Stimulated activated CD4-positive, alpha-beta T cell treated with anti-CD3 and anti-CD28 coated beads, Interleukin-15, amount 100 ng/mL, for 1 hour (primary cell): ENCODE measurements at places on chromosomes 2 and 18.

- DNase-seq: no peak
Observed at GRCh38 chr2:95277246-95277906, 3.1 kb downstream of the PROM2 start.

DNA sequence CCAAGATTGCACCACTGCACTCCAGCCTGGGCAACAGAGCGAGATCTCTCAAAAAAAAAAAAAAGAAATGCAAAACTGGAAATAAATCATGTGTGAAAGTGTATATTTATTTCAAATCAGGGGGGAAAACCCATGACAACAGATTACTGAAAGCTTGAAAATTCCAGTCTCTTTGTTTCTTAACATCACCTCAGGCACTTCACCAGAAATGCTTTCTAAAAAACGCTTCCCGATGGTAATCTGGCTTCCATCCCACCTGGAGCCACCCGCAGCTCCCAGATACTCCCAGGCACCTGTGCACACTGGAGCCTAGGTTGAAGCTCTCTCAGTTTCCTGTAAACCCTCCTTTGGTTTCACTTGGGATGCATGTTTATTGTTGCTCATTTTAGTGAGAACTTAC lies 7.2 kb upstream of the ITGB6 start:
- no peak for DNase-seq

DNA sequence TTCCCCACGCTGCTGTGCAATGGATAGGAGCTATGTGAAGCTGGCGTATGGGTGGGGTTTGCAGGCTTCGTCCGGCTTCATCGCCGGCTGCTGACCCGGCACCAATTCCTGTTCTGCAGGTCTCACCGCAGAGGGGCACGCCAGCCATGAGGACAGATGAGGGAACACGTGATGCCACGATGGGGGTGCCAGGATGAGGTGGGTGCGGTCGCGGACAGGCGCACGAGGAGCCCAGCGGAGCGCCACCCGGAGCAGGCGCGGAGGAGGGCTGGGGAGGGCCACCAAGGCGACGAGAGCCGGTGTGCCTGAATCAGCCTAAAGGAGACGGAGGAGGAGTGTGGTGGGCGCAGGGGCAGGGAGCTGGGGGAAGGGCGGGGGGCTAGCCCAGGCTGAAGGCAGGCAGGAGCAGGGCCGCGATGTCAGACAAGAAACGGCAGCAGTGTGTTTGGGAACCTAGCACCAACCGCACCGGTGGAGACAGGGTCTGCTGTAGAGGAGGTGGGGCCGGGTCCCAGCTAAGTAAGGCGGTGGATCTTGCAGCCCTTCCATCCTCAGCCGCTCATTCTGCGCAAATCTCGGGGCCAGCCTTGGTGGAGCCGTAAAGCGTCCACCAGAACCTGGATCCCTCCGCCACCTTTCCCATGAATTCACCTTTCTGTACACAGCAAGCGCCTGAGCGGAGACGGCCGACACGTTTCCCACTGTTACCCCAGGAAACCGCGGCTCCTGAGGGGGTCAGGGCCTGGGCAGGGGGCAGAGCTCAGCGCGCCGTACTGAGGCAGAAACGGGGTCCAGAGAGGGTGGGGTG lies 17.0 kb upstream of the CD8A start:
- no peak for DNase-seq

DNA sequence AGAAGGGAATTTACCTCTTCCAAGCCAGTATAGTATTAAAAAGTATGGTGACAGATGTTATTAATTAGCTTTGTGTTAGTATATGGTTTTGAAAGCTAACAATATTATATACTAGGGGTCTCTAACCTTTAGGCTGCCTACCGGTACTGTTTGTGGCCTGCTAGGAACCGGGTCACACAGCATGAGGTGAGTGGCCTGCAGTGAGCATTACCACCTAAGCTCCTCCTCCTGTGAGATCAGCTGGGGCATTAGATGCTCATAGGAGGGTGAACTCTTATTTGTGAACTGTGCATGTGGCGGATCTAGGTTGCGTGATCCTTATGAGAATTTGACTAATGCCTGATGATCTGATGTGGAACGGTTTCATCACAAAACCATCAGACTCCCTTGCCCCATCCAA lies 583.4 kb upstream of the CDH2 start:
- DNase-seq: no peak

DNA sequence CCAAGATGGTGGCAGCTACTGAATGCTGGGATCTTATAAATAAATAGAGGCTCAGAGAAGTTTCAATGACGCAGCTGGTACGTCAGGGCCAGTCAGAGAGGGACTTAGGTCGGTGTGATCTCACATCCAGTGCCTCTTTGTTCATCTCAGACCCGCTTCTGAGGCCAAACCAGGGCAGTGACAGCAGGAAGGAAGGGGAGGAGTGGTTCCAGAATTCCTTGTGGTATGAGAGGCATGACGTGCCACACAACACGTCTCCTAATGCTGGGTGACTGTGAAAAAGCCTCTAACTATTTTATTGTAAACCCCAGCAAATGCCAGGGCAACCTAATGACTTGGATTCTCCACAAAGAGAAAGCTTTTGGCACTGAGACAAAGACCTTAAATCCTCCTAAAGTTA lies 423.3 kb downstream of the LPIN1 start:
- DNase-seq: no peak

DNA sequence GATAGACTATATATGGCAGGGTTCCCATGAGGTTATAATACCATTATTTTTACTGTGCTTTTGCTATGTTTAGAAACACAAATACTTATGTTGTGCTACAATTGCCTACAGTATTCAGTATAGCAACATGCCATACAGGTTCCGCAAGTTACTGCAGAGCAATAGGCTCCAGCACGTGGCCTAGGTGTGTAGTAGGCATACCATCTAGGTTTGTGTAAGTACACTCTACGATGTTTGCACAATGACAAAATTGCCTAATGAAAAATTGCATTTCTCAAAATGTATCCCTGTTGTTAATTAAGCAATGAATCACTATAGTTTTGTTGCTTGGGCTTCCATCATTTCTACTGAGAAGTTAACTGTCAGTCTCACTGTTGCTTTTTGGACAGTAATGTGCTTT lies 9.8 kb downstream of the CD302 start:
- DNase-seq: no peak

- DNase-seq: no peak
Observed at GRCh38 chr2:69271831-69272257, 115.2 kb downstream of the GFPT1 start.

DNA sequence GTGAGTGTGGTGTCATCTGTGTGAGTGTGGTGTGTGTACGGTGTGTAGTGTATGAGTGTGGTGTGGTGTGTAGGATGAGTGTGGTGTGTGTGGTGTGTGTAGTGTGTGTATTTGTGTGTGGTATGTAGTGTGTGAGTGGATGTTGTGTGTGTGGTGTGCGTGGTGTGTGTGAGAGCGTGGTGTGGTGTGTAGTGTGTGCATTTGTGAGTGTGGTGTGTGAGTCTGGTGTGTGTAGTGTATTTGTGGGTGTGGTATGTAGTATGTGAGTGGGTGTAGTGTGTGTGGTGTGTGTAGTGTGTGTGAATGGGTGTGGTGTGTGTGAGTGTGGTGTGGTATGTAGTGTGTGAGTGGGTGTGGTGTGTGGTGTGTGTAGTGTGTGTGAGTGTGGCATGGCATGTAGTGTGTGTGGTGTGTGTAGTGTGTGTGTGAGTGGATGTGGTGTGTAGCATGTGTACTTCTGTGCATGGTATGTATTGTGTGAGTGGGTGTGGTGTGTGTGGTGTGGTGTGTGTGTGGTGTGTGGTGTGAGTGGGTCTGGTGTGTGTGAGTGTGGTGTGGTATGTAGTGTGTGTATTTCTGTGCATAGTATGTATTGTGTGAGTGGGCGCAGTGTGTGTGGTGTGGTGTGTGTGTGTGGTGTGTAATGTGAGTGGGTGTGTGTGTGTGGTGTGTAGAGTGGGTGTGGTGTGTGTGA lies 227.8 kb downstream of the BCL2 start:
- DNase-seq: no peak

DNA sequence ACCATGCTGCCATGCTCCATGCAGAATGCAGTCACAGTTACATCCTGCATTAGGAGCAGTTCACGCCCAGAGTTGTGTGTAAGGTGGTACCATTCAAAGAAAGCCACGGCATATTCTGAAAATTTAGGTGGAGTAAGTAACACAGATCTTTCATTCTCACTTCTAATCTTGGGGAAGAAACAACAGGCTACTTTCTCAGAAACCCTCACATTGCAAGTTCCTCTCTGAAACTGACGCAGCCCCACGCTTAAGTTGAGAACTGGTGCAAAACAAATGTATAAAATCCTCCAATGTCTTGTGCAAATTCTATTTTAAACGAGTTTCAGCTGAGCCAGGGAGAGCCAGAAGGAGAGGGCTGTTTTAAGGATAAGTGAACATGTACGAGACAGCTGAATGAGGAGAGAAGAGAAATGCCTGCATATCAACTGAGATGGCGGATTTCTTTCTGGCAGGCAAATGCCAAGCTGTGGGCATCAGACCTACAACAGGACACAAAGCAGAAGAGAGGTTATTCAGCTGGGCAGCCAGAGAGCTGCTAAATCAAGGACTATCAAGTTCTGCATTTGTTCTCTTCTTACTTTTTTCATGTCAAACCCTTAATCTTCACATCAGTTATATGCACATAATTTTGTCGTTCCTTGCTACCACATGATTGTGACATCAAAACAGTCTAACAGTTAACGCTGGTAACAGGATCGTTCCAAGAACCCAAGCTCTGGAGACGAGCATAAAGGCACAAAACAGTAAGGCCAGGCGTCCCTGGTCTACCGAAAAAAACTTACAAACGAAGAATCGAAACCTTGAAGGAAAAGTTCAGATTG lies 6.4 kb downstream of the ARL4C start:
- DNase-seq: no peak

GRCh38 chr2:146817613-146818012 lies 1027.2 kb upstream of the ACVR2A start:
- no peak for DNase-seq

DNA sequence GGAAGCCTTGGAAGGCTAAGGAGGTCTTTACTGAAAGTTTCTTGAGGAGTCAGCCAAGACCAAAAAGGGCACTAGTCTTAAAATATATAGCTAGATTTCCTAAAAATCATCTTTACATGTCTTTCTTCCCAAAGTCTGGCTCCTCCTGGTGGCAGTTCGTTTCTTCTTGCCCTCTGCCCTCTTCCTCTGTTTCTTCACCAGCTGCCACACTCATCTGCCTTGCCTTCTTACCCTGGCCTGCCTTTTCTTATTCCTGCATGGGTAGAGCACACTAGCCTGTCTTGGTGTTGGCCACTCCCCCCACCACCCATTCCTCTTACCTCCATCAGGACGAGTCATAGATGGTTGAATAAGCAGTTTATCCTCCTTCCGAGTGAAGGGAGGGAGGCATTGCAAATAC lies 129.8 kb downstream of the RAPGEF4 start:
- DNase-seq: no peak

- no peak for DNase-seq
Observed at GRCh38 chr18:48455555-48456478, 46.6 kb upstream of the ZBTB7C start.

DNA sequence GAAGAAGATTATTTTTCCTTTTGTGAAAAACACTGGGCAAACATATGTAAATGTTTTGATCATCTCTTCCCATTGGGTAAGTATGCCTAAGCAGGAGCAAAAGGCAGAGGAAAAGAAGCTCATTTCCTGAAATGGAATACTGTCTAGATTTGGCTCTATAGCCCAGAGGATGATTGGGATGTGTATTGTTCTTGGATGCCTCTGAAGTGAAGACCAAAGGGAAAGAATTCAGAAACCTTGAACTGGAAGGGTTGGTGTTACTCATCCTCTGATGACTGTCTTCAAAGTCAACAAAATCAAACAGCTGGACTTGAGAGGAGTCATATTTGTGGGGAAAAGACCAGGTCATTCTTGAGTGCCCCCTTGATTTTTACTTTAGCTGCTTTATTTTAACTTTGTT lies 112.6 kb upstream of the NT5C1B start:
- DNase-seq: no peak

DNA sequence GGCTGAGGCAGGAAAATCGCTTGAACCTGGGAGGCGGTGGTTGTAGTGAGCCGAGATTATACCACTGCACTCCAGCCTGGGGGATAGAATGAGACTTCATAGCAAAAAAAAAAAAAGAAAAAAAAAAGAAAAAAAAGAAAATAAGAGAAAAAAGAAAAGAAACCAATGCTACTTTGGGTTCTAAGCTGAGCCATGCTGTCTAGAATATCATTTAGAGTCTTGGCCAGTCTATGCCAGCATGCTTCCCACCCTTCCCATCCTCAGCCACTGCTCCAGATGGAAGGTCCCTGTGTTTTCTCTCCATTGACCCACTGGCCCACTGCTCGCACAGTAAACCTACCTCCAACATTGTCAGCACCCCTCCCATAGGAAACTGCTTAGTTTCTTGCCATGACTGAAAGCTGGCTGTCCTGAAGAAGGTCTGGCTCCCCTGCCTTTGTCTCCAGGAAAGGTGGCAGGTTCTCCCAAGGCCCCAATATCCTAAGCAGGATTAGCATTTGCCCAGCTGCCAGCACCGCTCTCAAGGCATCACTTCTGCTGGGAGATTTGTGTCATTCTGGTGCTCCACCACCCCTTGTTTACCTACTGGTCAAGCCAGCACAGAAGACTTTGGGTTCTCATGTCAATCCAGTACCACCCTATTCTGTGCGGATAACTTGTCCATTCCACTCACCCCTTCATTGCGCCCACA lies 47.3 kb upstream of the PAPOLG start:
- no peak for DNase-seq

DNA sequence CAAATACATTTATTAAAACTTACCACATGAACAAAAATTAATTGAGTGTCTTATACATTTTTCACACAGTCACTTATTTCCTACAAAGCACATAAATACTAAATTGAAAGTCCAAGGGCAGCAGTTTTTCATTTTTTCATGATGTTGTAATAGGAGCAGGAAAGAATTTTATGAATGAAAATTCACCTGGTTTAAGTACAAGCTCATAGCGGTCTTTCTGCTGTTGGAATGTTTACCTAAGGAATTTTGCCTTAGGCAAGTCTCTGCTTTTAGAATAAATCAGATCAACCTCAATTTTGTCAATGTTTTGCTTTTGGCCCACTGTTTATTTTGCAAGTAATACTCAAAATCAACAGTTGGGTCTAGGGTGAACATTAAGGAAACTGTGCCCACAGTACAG lies 40.0 kb downstream of the ETAA1 start:
- DNase-seq: no peak

- DNase-seq: no peak
Observed at GRCh38 chr2:158726911-158727592, 68.1 kb upstream of the DAPL1 start.

GRCh38 chr18:34220081-34220815 lies 4.5 kb downstream of the NOL4 start:
- DNase-seq: no peak

DNA sequence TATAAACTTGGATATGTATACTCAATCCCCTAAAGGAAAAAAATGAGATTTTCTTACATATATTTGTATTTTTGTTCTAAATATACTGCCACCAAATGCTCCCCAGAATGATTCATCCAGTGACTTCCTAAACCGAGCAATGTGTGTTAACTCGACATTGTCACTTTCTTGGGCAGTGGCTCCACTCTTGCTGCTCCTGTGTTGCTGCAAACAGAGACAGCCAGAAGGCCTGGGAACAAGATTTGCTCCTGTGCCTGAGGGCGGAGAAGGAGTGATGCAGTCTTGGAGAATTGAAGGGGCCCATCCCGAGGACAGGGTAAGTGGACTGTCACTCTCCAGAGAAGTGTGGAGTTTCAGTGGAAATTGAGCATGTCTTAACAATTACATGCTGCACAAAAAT lies 32.7 kb downstream of the DSG4 start:
- DNase-seq: no peak

GRCh38 chr2:232104076-232104646 lies 142.6 kb downstream of the DIS3L2 start:
- no peak for DNase-seq
